CD4-positive, CD25-positive, alpha-beta regulatory T cell (primary cell): ENCODE measurements at places on chromosomes 16 and 17. TPM values are rescaled to one million over a fixed set of nuclear protein-coding genes. Genes with fewer than 3 reads are reported as not detected.

The PIK3R5 gene
- total RNA-seq: 275 TPM

The HASPIN gene
- 0.27 TPM for total RNA-seq

The TMEM235 gene
- not detected for total RNA-seq

The MRPL28 gene
- 37.8 TPM for total RNA-seq

The HOXB13 gene
- not detected for total RNA-seq

The ARL17A gene
- total RNA-seq: 29.4 TPM

The IRF8 gene
- total RNA-seq: 3.8 TPM

The TERF2IP gene
- 133 TPM for total RNA-seq

DNA sequence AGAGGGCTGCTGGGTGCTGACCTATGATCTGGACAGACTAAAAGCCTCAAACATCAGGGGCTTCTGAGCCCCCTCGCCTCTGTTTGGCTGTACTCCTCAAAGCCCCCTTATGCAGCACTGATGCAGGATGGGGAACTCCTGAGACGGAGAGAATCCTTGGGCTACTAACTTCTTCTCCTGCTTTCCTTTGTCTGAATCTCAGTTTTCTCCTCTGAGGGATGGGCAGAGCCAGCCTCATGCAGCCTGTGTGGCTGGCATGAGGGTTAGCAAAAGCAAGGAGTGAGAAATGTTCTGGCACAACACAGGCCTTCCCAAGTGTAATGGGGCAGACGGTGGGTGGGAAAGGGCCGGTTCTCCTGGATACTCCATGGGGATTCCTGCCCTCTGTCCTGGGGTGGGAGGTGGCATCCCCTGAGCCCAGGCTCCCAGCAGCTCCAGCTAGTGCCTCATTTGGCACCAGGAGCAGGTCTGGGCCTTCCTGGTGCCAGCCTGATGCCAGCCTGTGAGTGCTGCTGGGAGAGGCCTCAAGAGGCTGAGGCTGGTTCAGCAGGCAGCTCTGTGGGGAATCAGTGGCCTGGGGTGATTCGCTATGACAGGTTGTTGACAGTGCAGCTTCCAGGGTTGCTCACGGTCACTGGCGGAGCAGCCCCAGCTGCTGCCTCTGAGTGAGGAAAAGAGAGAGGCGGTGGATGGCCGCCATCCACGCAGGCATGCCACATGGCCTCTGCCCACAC is 4.0 kb upstream of the BRD7 start:
- H3K36me3 ChIP-seq: no peaks in the 10 kb centered on the region
- peaks cover 11% of the 10 kb centered on the region for H3K4me1 ChIP-seq
- no peak overlapping the region for H3K4me3 ChIP-seq
- H3K27ac ChIP-seq: no peak overlapping the region
- no peaks in the 10 kb centered on the region for H3K27me3 ChIP-seq

DNA sequence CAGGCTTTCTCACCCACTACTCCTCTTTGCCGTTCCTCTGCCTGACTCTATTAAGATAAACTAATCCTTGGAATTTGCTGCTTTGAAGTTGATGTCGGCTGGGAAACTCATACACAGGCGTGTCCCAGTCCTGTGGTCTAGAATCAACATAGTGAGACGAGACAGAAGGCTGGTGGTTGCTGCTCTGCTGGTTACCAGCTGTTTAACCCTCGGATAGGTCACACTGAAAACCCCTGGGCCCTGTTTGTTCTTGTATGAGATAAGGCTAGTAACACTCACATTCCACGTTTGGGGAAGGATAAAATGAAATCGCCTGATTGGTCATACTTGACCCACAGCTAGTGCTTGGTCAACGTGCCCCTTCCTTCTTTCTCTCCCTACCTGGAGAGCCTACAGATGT is 517.0 kb downstream of the CDH13 start:
- no peak overlapping the region for H3K27ac ChIP-seq
- no peak for DNase-seq
- no peaks in the 10 kb centered on the region for H3K27me3 ChIP-seq
- no peaks in the 10 kb centered on the region for H3K4me1 ChIP-seq
- no peaks in the 10 kb centered on the region for H3K36me3 ChIP-seq

- no peak overlapping the region for H3K4me3 ChIP-seq
- peaks cover 4% of the 10 kb centered on the region for H3K27me3 ChIP-seq
- DNase-seq: no peak
- no peaks in the 10 kb centered on the region for H3K36me3 ChIP-seq
Measured at GRCh38 chr17:68658999-68659780, 58.0 kb upstream of the FAM20A start.

- no peak for DNase-seq
- H3K4me3 ChIP-seq: no peak overlapping the region
- no peaks in the 10 kb centered on the region for H3K36me3 ChIP-seq
Measured at GRCh38 chr17:45946841-45947256, 52.2 kb upstream of the STH start.

DNA sequence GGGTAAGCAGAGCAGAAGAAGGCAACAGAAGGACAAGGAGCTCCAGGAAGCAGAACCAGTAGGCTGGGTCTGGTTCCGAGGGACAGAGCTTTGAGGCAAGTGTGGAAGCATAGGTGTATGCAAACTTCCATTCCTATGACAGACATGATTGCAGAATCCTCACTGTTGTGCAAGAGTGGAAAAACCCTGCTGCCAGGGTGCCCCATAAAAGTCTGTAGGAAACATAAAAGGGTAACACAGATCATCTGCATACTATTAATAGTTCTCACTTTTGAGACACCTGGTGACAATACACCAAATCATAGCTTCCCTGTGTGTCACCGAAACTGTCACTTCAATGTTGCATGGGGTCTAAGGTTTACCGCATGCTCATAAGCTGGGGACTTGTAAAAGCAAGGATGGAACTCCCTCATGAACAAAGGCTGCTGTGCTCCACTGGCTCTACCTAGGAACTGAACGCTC is 39.7 kb downstream of the ARHGAP17 start:
- DNase-seq: no peak
- peaks cover 27% of the 10 kb centered on the region for H3K4me1 ChIP-seq
- H3K4me3 ChIP-seq: no peak overlapping the region
- no peak overlapping the region for H3K27ac ChIP-seq
- peaks cover 40% of the 10 kb centered on the region for H3K36me3 ChIP-seq

DNA sequence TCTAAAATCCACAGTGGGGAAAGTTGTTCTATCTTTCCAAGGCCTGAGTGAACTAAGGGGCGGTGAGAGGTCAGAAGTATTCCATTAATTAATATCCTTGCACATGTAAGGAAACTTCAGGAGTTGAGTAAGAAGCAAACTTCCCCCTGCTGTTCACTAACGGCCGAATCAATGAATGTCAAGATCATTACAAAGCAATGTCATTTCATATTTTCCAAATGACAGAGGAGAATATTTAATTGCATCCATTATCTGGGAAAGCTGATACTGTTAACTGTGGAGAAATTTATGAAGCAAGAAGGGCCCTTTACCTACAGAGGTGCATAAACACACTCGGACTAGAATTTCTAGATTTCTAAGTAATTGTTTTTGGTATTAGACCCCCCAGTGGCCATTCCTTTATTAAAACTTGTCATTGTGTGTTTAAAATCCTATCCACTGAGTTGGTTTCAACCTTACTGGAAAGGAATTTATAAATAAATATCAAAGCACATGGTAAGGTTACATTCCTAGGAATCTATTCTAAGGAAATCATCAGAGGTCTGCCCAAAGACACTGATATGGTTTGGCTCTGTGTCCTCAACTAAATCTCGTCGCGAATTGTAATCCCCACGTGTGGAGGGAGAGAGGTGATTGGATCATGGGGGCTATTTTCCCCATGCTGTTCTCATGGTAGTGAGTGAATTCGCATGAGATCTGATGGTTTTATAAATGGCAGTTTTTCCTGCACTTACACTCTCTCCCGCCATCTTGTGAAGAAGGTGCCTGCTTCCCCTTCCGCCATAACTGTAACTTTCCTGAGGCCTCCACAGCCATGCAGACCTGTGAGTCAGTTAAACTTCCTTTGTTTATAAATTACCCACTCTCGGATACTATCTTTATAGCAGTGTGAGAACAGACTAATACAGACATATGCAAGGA is 20.4 kb upstream of the SMURF2 start:
- H3K4me3 ChIP-seq: no peak overlapping the region
- H3K4me1 ChIP-seq: no peaks in the 10 kb centered on the region
- H3K27me3 ChIP-seq: no peaks in the 10 kb centered on the region
- no peak for DNase-seq
- H3K27ac ChIP-seq: no peak overlapping the region

- no peak for DNase-seq
- H3K36me3 ChIP-seq: peaks cover 12% of the 10 kb centered on the region
- no peaks in the 10 kb centered on the region for H3K27me3 ChIP-seq
- no peak overlapping the region for H3K27ac ChIP-seq
Measured at GRCh38 chr16:21650521-21650920, 1.9 kb downstream of the IGSF6 start.

- H3K27ac ChIP-seq: no peak overlapping the region
- H3K4me1 ChIP-seq: no peaks in the 10 kb centered on the region
- no peaks in the 10 kb centered on the region for H3K27me3 ChIP-seq
- DNase-seq: no peak
- no peak overlapping the region for H3K4me3 ChIP-seq
- H3K36me3 ChIP-seq: no peaks in the 10 kb centered on the region
Measured at GRCh38 chr17:83151056-83151441, 71.6 kb downstream of the METRNL start.

DNA sequence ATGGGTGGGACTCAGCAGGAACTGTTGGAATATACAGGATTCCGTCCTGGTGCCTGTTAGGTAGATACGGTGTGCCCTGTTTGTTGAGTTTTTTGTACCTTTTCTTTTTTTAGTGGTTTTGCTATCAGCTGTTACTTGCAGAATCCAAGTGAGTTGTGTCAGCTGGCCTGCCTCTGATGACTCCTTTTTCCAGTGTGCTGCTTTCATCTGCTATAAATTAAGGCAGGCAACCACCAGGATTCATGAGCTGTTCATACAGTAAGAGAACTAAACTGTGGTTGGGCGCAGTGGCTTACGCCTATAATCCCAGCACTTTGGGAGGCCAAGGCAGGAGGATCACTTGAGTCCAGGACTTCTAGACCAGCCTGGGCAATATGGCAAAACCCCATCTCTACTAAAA is 79.9 kb downstream of the WNT3 start:
- no peak for DNase-seq
- no peaks in the 10 kb centered on the region for H3K27me3 ChIP-seq
- no peaks in the 10 kb centered on the region for H3K4me1 ChIP-seq
- peaks cover 14% of the 10 kb centered on the region for H3K36me3 ChIP-seq

DNA sequence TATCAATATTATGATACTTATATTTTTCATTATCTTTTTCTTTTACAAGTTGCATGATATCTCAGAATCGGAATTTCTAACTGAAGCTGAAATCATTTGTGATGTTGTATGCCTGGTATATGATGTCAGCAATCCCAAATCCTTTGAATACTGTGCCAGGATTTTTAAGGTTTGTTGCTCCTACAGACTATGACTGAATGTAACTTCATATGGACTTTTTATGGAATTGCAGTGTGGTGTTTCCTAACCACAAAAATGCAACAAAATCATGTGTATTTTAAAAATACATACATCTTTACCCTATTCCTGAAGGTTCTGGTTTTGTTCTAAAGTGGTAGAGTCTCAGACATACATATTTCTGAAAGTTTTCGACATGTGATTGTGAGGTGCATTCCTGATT is 58.8 kb upstream of the RHBDL3 start:
- H3K4me1 ChIP-seq: no peaks in the 10 kb centered on the region
- no peak overlapping the region for H3K4me3 ChIP-seq
- H3K36me3 ChIP-seq: peaks cover 54% of the 10 kb centered on the region
- no peak for DNase-seq

- no peak overlapping the region for H3K27ac ChIP-seq
- H3K4me3 ChIP-seq: no peak overlapping the region
- no peaks in the 10 kb centered on the region for H3K27me3 ChIP-seq
- DNase-seq: no peak
- H3K36me3 ChIP-seq: peaks cover 10% of the 10 kb centered on the region
- H3K4me1 ChIP-seq: no peaks in the 10 kb centered on the region
Measured at GRCh38 chr16:24139282-24139681, 116.9 kb upstream of the CACNG3 start.

DNA sequence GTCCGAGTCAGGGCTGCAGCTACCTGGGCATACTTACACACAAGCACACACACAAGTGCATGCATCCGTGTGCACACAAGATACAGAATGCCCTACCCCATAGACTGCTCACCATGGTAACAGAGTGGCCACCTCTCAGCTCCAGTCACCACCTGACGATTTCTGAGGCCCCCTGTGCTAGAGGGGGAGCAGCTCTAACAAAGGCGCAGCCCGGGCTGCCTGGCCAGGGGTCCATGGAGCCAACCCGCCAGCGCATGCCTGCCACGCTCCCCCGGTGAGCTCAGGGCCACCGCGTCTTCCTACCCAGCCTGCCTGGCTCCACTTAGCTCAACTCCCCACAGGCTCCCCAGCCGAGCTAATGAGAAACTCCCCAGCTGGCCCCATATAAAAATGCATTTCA is 75.5 kb downstream of the ZNF423 start:
- no peak overlapping the region for H3K4me3 ChIP-seq
- no peak for DNase-seq
- no peaks in the 10 kb centered on the region for H3K4me1 ChIP-seq

GRCh38 chr17:1294157-1294717 is 14.8 kb downstream of the TRARG1 start:
- peak overlapping the region; percentile 34 for H3K4me3 ChIP-seq
- peaks cover 39% of the 10 kb centered on the region for H3K4me1 ChIP-seq
- peak overlapping the region; percentile 58 for H3K27ac ChIP-seq
- peak; percentile 95 for DNase-seq
- H3K36me3 ChIP-seq: no peaks in the 10 kb centered on the region
- no peaks in the 10 kb centered on the region for H3K27me3 ChIP-seq

DNA sequence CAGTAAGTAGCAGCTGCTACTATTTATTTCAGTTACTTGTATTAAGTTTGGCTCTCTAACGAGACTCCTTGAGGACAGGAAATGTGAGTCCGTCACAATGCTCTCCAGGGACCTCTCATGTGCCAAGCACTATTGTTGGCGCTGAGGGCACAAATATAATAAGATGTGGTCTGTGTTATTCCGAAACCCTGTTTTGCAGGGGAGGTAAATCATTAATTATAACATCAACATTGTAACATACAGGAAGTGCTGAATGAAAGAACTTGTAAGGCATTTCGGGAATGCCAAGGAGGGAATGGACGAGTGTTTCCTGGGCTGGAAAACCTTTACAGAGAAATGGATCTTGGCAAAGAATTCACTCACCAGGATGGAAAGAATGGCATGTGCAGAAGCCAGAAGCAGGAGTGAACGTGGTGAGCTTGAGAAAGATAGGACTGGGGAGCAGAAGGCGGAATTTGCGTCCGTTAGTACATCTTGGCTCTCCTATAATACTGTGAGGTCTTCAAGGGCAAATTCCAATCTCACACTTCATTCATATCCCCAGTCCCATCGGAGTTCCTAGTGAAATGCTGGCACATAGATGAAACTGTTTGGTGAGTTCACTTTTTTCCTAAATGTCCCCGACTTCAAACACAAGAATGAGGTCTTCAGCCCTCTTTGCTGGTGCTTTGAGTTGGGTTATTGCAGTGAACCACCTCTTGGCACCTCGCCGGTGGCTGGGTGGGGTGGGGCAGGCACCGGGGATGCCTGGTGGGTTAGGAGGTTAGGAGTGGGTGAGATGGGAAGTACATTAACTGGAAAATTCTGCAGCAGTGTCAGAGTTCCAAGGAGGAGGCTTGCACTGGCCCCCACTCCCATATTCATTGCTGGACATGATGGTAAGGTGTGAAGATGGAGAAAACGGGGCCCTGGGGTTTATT is 11.5 kb downstream of the TAC4 start:
- H3K36me3 ChIP-seq: peaks cover 25% of the 10 kb centered on the region
- no peak overlapping the region for H3K27ac ChIP-seq
- H3K4me1 ChIP-seq: no peaks in the 10 kb centered on the region
- no peak for DNase-seq
